ENCODE measurements at places on chromosomes 2 and 18.

- no peak for DNase-seq
Observed at GRCh38 chr2:39275016-39275415, 31.2 kb upstream of the CDKL4 start.

DNA sequence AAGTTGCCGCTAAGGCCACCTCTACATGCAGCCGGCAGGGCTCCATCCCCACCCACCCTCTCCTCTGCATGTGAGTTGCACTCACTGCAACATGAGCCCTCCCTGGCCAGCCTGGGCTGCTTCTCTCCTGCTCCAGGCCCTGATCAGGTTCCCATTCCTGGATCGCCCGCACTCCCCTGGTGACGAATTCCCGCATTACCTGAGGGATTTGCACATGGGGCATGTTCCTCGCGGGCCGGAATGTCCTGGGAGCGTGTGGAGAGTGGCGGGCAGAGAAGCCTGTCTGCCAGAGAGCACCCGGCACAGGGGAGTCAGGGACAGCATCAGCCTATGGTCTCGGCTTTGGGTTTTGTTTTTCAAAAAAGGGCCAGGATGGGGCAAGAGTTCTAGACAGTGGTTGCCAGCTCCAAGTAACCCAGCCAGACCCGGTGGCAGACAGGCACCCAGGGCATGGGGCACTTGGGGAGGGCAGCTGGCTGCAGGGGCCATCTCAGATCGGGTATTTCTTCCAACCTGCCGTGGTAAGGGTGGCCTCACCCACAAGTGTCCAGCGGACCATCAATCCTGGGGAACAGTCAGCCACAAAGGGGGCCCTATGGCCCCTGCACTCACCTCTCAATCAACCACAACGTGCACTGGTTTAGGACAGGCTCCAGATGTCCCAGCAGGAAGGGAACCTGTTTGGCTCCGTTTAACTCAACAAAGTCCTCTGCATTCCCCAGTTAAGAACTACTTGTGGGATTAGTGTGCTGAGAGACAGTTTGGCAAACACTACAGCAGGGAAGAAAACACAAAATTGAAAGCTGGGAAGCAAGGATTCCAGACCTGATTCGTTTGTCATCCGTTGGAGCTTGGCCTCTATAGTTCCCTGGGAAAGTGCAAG is 187.7 kb downstream of the SMAD7 start:
- DNase-seq = no peak

- no peak for DNase-seq
Observed at GRCh38 chr18:48199399-48199798, 209.8 kb downstream of the ZBTB7C start.

GRCh38 chr2:191100216-191100615 is 50.6 kb downstream of the STAT4 start:
- no peak for DNase-seq

DNA sequence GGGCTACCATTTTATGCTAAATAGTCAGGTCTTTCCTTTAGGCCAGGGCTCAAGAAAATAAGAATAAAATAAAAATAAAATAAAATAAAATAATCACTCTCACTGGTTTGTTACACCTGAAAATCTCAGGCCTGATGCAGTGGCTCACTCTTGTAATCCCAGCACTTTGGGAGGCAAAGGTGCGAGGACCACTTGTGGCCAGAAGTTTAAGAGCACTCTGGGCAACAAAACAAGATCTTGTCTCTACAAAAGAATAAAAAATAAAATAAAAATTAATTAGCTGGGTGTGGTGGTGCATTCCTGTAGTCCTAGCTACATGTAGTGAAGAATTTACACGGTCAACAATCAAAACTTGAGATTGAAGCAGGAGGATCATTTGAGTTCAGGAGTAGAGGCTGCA is 159.4 kb downstream of the NRXN1 start:
- DNase-seq = no peak

- DNase-seq = no peak
Observed at GRCh38 chr18:48020337-48021250, 90.1 kb upstream of the SMAD2 start.

GRCh38 chr2:132911726-132912724 is 242.0 kb upstream of the LYPD1 start:
- DNase-seq = no peak

DNA sequence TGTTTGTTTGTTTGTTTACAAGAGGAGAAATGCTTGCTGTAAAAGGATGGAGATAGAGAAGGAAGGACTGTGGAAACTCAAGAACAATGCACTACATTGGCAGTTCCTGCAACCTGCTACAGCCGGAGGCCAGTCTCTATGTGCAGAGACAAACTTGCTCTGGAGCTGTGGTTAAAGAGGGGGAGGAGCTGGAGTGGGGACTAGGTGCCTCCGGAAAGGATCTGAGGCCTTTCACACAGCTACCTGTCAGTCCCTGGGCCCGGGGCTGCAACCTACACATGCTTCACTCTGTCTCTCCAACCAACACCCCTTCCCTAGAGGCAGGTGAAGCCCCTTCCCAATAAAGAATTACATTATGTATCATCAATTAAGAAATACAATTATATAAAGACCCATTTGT is 1234.0 kb upstream of the ZEB2 start:
- DNase-seq = no peak

DNA sequence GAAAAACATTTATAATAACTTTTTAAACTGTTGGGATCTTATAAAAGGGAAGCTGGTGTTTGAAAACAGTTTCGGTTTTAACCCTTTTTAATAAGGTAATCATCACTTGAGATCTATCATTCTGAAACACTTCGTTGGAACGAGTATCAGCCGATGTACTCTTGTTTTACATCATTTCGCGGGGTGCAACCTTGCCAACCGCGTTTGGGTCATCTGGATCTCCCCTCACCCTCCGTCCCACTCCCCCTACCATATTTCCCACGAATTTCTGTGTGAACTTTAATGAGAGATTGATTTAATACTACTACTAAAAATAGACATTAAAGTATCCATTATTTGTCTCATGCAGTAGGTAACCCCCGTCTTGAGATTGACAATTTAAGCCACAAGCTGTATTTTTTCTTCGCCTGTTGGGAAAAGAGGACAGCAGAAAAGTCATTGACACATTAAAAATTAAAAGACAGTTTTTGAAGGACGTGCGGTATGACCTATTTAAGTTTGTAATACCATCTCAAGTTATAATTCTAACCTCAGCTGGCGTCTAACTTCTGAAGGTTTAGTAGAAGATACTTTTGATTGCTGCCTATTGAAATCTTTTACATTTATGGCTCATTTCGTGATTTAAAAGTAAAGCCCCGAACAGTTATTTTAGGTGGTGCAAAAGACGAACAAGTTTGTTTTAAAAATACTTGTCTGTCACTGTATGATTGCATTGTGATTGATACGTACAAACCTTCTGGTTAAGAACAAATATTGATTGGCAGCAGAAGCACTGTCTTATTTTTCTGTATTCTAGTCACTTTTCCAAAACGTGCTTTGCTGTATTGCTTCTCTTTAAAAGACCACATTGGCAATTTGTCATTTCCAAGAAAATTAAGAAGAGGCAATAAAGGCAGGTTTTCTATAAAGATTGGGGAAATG is 1.5 kb downstream of the CREB1 start:
- no peak for DNase-seq

- DNase-seq = no peak
Observed at GRCh38 chr2:164754157-164755093, 87.2 kb downstream of the COBLL1 start.

GRCh38 chr2:217349251-217349650 is 489.4 kb upstream of the TNP1 start:
- DNase-seq = no peak

DNA sequence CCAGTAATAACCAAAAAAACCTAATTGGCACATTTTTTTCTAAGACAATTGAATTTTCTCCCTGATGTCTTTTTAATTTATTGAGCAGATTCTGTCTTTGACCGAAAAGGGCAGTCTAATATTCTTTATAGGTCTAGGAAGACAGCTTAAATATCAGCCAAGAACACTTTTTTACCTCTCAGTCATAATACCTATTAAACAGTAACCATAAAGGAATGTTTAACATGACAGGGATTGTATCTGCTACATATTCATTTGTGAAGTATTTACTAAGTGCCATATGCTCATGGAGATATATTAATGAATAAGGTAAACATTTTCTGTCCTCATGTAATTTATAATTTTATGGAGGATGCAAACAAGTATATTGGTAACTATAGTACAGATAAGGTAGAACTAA is 3.1 kb upstream of the HTR2B start:
- DNase-seq = no peak

DNA sequence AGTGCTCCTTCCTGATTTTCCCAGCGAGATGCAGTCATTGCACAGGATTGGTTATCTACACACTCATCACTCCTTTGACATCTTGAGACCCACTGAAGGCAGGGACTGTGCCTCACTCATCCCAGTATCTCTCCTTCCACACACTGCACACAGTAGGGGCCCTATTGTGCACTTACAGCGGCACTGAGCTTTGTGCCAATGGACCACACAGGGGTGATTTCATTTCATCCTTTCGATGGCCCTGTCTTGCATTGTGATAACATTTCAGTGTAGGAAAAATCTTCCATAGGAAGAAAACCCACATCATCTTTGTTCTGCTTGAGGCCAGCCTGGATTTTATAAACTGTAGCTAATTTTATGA is 11.0 kb upstream of the LRRFIP1 start:
- DNase-seq = no peak

DNA sequence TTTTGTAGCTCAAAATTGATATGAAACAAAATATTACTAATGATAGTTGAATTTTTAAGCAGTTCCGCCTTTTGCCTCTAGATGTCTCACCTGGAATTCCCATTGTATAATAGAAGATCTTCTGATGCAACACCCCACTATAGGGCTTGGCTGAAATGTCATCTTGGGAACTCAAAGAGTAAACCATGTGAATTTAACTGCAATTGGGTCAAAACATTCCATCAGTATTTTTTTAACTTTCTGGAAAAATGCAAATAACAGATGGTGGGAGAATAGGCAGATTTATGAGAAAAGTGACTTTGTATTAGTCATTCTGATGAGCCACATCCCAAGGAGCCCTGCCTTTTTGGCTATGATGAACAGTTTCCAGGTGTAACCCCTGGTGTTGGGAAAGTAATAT is 489.9 kb downstream of the NYAP2 start:
- DNase-seq = peak; percentile 30

GRCh38 chr2:114609801-114610200 is 167.4 kb downstream of the DPP10 start:
- no peak for DNase-seq

GRCh38 chr2:238304116-238304515 is 15.7 kb upstream of the PER2 start:
- no peak for DNase-seq

GRCh38 chr18:3878401-3878800 is 428.4 kb downstream of the TGIF1 start:
- DNase-seq = no peak

GRCh38 chr2:58266211-58266610 is 25.1 kb upstream of the FANCL start:
- no peak for DNase-seq

DNA sequence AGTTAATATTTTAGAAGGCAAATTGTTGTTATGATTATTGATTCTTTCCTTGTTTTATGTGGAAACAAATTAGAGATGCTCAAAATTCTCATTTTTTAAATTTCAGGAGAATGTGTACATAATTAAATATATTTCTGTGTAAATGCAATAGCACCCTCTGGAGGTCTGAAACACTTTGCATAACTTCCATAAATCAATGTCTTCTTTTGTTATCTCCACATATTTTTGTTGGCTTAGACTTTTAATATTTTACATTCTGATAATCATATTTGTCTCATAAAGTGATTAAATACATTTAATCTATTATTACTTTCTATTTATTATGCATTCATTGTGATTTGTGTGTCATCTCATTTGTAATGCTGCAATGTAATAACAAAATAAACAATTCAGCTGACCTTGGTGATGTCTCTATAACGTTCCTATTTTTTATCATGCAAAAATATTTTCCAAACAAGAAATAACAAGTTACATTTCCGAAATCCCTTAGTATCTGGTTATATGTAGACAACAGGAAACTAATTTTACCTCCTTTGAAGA is 201.8 kb upstream of the GALNT5 start:
- DNase-seq = no peak

DNA sequence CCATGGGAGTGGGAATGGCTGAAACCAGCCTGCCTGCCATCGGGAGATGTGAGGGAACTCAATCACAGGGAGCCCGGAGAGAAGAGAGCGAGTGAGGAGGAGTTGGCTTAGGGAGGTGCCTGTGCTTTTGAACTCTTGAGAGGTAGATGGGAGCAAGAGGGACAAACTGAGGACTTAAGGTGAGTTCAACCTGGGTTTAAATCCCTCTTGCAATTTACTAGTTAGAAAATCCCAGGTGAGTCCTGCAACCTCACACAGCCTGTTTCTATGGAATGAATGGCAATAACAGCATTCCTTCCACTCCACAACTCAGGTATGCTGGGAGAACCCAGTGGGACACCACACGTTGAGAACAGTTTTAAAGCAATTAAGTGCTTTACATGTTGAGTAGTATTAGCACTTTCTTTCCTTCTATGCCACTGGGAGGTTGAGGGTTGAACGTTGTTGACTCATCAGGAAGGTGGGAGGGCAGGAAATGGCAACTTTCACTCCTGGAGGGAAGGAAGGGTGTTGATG is 57.3 kb downstream of the VIT start:
- no peak for DNase-seq

- no peak for DNase-seq
Observed at GRCh38 chr2:201218780-201219179, 35.8 kb downstream of the CASP10 start.

DNA sequence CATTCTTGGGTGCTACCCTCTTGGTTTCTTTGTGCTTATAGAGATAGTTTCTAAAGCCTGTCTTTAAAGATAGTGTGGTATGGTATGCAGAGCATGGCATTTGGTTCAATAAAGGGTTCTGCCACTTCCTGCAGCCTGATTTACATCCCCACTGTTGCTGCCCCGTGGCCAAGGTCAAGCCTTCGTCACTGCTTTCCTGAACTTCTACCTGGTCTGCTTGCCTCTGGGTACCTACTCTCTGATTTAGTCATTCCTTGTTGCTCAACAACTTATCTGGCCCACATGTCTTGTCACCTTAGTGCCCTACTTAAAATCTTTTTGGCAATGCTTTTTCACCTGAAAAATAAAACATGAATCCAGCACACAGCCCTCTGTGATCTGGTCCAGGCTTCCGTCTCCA is 352.9 kb downstream of the LPIN1 start:
- DNase-seq = no peak

GRCh38 chr2:167842047-167842446 is 405.3 kb downstream of the STK39 start:
- no peak for DNase-seq

DNA sequence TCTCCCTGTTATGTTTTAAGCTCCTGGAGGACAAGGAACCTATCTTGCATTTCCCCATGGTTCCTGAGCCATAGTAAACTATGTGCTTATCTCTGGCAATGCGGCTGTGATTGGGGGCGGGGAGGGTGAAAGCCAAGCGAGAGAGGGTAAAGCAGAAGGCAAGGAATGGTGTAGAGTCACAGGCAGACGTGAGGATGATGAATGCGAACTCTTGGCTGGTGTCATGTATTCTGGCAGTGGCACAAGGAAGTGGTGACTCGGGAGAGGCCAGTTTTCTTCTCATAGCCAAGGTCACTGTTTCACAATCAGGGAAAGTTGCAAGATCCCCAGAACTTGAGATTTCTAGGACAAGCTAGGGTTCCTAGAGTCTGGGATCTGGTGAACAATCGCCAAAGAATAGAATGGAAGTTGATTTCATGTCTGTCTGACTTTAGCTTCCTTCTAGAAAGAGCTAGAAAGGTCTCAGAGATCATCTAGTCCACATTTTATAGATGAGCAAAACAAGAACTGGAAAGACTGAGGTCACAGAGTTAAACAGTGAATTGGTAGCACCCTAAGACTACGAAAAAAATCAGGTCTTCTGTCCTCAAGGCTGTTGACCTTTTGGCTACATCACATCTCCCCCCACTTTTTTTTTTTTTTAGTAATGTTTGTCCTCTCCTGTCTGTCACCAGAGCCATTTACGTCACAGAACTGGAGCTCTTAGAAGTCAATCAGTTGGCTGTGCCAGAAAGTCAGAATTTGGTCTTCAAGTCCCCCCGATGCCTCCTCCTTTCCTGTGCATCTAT is 137.0 kb downstream of the BCL11A start:
- no peak for DNase-seq

Data from COLO829 (cell line).